ENCODE measurements at places on chromosomes 1 and 21.

GRCh38 chr1:5977494-5978444 is 14.5 kb downstream of the NPHP4 start:
- DNase-seq, result no peak

DNA sequence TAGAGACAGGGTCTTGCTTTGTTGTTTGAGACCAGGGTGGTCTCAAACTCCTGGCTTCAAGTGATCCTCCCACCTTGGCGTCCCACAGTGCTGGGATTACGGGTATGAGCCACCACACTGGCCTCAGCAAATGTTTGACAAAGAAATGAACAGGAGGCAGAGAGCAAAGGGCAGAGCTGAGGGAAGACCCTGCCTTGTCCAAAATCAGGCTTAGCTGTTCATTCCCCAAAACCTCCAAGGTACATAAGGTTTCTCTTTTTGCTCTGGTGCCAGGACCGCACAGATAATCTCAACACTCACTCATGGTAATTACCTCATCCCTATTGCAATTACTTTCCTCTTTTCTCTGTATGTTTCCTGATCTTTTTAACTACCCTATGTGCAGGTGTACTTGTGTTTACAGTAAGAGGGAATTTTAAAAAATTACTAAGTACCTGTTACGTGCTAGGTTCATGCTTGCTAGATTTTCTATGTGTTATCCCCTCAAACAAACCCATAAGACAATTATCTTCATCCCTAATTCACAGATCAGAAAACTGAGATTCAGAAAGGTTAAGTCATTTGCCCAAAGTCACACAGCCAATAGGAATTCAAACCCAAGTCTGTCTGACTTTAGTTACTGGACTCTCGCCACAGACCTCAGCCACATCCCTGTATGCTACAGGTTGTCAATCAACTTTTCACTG is 11.5 kb downstream of the ASAP3 start:
- no peak for DNase-seq

DNA sequence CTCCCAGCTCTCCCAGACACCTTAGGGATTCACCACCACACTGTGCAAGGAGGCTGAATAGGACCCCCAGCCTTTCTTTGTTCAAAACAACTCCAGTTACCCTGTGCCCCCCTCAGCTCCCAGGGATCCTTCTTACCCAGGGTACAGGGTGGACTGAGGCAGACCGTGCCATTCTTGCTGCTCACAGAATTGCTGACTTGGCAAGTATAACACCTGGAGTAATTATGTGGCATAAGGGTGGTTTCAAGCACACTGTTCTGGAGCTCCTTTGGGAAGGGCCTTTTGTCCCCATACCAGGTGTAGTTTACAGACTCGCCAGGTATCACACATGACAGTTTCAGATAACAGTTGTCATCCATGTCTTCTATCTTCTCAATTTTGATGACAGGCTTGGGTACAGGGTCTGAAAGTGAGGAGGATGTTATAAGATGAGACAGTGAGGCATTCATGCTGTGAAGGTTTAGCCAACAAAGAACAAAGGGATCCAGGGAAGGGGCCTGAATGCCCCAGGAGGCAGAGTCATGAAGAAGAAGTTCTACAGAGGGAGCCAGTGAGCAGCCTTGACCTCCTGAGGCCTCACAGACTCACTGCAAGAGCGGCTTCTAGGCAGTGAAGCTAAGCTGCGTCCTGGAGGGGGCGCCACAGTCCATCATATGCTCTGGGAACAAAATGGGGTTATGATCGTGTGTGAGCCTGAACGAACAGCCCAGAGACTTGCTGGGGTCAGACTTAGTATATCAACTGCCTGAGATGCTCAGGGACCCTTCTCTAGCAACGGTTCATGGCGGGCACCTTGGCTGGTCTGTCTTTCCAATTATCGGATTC is 30.3 kb downstream of the CD48 start:
- DNase-seq, result no peak

DNA sequence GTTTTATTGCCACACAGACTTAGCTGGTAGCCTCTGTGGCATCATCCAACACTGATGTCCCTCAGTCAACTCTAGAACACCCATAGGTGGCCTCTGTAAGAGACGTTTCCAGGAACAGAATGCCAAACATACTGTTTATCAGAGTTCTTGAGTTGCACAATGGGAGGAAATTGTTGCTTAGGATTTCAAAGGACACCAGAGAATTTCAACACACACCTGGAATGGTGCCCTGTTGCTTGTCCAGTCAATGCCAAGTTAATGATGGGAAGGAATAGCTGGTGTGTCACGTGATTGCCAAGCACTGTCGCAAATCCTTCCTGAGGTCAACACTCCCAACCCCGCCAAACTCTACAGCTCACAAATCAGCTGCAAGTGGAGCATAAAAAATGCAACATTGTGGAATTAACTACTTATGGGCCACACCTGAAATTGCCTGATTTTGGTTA is 28.6 kb upstream of the DUSP23 start:
- no peak for DNase-seq

DNA sequence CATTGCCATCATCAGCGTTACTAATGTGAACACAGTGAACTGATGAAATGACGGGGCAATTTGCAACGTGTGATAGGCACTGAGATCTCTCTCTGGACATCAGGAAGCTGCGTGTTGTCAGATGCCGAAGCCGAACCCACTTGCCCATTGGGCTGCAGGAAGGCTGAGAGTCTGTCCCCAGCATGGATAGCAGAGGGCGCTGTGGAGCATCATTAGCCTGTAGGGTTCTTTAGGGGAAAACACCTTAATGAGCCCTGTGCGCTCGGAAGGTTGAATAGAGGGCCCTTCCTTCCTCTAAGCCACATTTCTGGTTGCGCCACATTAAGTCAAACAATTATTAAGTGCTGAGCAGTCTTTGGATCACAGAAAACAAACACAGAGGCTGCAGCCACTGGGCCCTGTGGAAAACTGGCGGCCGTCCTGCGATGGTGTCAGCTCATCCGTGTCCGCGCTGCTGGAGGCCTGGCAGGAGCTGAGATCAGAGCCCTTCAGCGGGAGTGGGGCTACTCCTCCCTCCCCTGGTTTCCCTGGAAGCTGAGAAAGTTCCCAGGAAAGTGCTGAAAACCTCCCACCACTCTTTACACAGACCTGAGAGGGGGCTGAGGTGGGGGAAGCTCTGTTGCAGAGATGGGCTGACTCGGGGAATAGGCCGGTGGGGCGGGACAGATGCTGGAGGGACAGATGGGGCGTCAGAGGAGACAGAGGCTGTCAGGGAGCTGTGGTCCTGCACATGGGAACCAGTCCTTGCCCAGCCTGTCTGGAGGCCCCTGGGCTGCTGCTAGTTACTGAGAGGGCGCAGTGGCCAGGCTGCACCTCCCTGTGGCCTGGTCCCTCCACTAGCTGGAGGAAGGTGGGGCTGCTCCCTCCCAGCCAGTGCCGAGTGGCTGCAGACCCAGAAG is 12.7 kb downstream of the TFF2 start:
- DNase-seq, result no peak

GRCh38 chr1:225533238-225533637 is 105.4 kb upstream of the LBR start:
- no peak for DNase-seq

GRCh38 chr1:25873120-25873519 is 2.4 kb downstream of the PAQR7 start:
- no peak for DNase-seq
